Upper lobe of right lung (tissue), 1 donor: ENCODE measurements at places on chromosomes 11 and 22.

DNA sequence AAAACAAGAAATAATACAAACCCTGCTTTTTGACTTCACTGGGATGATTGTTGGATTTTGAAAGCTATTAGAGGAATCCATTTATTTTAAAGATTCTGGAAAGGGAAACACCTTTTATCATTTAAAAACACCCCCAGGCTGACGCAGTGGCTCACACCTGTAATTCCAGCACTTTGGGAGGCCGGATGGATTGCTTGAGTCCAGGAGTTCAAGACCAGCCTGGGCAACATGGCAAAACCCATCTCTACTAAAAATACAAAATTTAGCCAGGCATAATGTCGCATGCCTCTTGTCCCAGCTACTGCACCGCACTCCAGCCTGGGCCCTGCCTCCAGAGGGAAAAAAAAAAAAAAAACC, 317 bp upstream of the SCN2B start:
- DNase-seq = no peak

GRCh38 chr22:50082961-50083461, 2.2 kb downstream of the MLC1 start:
- no peak for DNase-seq

GRCh38 chr11:933142-933851, 7.6 kb downstream of the AP2A2 start:
- no peak for DNase-seq

DNA sequence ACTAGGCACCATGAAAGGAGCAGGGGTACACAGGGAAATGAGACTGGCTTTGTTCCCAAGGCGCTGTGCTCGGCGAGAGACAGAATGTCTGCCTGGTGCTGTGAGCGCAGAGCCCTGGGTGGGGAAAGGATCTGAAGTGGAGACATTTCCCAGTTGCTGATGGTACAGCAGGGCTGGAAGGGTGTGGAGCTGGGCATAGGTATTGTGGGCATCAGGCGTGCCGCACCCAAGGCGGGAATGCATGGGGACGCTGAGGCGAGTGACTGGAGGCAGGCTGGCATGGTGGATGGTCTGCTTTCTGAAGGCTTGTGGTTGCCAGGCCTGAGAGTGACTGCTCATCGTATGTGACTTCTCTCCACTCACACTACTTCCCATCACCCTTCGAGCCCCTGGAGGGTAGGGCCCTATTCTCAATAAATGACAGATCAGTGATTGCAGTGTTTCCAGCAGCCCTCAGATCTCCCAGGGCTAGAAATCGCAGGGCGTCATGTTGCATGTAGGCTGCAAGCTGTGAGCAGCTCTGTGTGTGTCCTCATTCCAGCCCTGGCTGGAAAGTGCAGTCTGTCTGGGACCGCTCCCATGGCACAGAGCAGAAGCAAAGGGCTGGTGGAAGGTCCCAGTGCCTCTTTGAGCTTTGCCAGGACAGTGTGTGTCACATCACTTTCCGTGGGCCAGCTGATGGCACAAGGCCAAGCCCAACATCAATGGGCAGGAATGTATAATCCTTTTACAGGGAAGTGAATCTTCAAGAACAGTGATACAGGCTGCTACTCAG, 67.7 kb downstream of the TBC1D22A start:
- peak; percentile 49 for DNase-seq

DNA sequence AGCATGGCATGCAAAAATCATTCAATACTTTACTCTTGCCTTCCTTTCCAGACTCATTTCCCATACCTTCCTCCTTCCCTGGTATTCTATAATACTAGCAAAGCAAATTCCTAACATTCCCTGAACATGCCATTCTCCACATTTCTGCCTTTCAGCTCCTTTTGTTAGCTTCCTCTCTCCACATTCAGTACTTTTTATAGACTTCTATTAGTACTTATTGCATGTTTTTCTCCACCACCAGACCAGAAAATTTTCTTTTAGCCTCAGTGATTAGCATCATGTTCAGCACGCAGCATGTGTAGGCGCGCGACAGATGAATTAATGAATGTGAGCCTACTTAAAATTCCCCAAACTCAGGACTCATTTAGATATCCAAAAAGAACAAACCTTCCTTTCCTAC, 935.3 kb downstream of the DLG2 start:
- DNase-seq = no peak

- no peak for DNase-seq
These were observed 52.2 kb downstream of the NUP98 start for GRCh38 chr11:3745161-3745560.

- DNase-seq = no peak
These were observed 49.7 kb upstream of the PRODH start for GRCh38 chr22:18985780-18986179.

GRCh38 chr22:28955817-28956216, 72.4 kb downstream of the ZNRF3 start:
- no peak for DNase-seq

- DNase-seq = no peak
These were observed 9.1 kb upstream of the TCF20 start for GRCh38 chr22:42279425-42280020.
